ENCODE measurements at places on chromosomes 1 and 21.
A peak's percentile ranks its signal among the peaks of the same experiment; 100 is the strongest.

GRCh38 chr1:109932679-109933078 lies 22.0 kb downstream of the CSF1 start:
- no peak for DNase-seq

GRCh38 chr1:213606252-213606820 lies 381.4 kb upstream of the PROX1 start:
- DNase-seq, result peak; percentile 22

- DNase-seq, result no peak
Measured at GRCh38 chr1:31488528-31488927, 75.5 kb downstream of the SERINC2 start.

GRCh38 chr1:172966844-172967540 lies 83.7 kb downstream of the TNFSF18 start:
- no peak for DNase-seq

DNA sequence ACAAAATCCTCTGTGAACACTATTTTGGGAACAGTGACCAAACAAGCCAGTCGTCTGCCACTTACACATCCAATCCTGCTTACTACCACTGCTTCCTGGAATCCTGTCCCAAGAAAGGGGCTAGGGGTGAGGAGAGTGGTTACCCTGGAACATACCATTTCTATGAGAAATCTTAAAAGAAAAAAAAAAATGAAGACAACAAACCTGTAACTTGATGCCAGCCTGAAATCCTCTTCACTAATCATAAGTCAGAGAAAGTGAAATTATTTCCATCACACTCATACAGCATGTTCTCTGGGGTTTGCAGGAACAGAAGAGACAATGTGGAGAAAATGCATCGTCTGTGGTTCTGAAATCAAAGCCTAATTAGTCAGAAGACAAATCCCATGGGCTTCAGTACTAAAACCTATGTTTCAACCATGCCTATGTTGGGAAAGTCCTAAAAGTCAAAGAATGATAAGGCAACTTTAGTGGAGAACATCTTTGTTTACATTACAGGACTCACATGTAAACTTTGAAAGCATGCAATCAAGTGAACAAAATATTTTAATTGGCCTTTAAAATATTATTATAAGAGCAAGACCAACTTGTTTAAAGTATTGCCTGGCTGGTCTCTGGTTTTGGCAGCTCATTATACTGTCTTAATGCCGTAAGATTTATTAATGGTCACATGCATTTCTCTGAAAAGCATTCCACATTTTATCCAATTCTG lies 220.7 kb downstream of the LTN1 start:
- no peak for DNase-seq

DNA sequence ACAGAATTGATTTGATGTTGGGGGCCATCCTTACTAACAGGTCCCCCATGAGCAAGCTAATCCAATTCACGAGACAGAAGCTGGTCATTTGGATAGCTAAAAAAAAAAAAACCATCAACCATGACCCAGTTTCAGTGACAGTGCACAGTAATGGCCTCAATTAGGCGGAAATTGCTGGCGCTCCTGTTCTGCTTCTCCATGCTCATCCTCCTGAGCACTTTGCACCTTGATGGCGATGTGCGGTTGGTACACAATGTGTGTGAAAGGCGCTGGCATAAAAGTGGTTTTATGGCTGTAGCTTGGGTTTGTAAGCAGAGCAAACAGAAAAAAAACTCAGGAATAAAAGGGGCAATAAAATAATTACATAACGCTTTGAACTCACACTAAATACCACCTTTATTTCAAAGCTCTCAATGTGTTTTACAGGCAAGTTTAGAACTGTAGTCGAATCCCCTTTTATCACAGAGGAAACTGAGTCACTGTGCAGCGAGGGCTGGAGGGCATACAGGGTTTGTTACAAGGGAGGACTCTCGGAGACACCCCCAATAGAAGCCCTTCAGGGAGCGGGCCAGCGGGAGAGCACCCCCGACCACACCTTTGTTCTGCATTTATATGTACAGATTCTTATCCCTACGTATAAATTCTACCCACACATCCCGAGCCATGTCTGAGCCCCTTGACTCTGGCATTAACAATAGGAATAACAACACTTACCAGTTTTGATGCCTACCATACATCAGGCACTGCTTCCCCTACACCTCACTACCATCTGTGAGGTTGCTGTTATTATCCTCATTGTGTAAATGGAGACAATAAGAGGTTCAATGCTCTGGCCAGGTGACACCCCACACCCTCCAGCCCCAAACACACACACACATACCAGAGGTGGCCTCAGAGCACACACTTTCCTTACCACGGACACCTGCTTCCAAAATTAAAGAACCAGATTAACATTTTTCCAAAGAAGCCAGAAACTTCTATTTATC lies 213.5 kb upstream of the IRF2BP2 start:
- DNase-seq, result no peak

GRCh38 chr1:20440785-20441200 lies 45.2 kb downstream of the CAMK2N1 start:
- DNase-seq, result peak; percentile 21

DNA sequence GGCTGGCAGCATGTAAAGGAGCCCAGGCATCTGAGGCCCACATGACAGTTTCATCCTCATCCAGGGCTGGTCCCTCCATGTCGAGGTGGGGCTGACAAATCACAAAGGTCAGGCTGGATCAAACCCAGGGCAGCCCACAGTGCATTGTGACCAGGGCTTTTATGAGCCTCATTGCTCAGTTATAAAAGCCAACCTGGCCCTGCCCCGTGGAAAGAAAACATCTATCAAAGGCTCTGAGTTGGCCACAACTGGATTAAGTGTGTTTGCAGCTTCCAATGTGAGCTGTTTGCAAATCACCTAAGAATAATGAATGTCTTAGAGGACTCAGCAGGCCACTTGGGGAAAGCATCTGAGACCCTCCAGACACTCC lies 45.4 kb downstream of the GRHL3 start:
- DNase-seq, result no peak

- DNase-seq, result no peak
Measured at GRCh38 chr1:45934947-45935346, 131.5 kb downstream of the MAST2 start.

- DNase-seq, result no peak
Measured at GRCh38 chr1:64775113-64775512, 30.2 kb downstream of the RAVER2 start.

DNA sequence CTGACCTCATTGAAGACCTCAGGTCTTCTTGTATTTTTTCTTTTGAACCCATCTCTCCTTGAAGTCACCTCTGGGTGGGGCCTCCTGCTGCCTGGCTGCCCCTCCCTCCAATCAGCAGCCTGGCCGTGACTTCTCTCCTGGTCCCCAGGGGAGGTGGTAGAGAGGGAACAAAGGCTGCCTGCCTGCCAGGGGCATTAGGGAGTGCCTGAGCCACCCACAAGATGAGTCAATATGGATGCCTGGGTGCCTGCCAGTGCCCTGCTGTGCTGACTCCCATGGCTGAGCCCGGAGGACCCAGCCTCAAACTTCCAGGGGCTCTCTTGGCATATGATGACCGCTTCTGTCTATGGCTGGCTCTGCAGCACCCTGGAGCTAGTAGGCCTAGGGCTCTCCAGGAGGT lies 5.3 kb upstream of the CDCP2 start:
- DNase-seq, result no peak

GRCh38 chr1:89870998-89871397 lies 50.2 kb downstream of the LRRC8D start:
- DNase-seq, result no peak

DNA sequence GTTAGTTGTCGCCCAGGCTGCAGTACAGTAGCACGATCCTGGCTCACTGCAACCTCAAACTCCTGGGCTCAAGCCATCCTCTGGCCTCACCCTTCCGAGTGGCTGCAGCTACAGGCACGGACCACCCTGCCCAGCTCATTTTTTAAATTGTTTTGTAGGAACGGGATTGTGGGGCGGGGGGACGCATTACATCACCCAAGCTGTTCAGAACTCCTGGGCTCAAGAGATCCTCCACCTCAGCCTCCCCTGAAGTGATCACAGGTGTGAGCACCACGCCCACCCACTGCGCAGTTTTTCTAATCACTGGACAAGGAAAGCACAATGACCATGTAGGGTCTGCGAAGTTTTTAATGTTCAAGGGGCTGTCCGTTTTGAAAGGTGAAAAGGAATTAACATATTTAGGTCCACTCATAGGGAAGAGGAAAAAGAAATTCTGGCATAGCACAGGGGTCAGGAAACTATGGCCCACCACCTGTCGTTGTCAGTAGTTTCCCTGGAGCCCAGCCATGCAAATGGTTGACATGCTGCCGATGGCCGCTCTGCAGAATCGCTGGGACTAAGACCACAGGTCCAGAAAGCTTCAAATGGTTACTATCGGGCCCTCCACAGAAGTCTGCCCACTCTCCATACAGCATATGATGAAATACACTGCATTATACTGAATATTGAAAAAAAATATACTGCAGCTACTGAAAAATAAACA lies 26.0 kb downstream of the SETD4 start:
- no peak for DNase-seq

DNA sequence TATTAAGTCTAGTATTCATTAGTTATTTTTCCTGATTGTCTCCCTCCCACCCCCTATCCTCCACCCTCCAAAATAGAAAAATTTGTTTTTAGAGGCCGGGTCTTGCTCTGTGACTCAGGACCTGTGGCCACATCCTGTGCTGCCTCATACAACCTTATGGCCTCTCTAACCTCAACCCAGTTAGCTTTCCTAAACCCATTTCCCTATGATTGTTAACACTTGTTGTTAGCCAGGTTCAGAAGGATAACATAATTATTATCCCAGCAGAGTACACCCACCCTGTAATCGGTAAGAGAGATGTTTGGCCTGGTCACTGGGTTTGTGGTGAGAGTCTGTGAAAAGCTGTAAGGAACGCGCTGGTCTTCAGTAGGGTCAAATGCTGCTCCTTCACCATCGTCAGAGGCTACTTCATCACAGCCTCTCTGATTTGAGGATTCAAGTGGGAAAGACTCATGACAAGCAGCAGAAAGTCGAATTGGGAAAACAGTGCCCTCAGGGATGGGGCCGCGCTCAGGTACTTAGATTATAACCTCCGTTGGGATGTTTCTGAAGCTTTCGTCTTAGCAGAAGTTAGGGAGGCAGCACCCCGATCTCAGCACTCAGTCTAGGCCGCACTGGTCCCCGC lies 35.9 kb upstream of the HMGN1 start:
- no peak for DNase-seq

DNA sequence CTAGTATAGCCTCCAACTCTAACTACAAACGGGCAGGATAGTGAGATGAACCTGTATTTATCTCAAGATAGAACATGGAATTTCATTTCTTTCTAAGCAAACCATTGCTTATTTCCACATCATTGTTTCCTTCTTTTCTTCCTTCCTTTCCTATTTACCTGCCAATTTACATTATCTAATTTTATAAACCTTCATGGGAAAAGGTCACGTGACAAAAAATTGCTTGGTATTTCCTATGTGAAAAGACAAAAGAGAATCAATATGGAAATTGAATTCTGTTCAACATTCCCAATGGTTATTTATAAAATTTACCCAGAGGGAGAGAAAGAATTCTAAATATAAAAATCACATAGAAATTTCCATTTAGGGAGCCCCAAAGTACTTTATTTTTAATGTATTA lies 22.4 kb upstream of the RBM15 start:
- DNase-seq, result no peak

DNA sequence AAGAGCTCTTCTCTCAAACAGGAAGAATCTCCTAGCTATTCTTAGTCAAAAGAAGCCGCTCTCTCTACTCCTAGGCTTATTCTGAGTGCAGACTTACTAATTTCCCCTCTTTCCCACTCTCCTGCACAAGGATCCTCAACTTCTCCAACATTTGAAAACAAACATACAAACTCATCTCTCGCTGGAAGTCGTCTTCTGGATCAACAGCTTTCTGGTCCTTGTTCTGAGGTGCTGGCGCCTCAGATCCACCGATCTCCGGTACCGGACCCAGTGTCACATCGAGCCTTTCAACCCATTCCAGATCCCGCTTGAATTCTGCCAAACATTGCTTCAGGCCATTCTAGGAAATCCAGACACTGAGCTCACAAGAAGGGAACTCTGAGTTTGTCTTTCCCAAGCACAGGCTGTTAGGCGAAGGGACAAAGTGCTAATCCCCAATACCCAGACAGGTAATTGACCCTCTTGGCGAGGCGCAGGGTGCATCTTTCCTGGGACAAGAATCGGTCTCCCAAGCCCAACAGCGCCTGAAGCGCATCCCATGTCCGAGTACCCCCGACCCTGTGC lies 696 bp downstream of the EBNA1BP2 start:
- DNase-seq, result no peak

GRCh38 chr1:248792342-248792741 lies 33.4 kb downstream of the SH3BP5L start:
- DNase-seq, result no peak

- no peak for DNase-seq
Measured at GRCh38 chr1:169809370-169810095, 14.8 kb upstream of the METTL18 start.

GRCh38 chr1:17573518-17574041 lies 34.1 kb downstream of the ARHGEF10L start:
- DNase-seq, result no peak

DNA sequence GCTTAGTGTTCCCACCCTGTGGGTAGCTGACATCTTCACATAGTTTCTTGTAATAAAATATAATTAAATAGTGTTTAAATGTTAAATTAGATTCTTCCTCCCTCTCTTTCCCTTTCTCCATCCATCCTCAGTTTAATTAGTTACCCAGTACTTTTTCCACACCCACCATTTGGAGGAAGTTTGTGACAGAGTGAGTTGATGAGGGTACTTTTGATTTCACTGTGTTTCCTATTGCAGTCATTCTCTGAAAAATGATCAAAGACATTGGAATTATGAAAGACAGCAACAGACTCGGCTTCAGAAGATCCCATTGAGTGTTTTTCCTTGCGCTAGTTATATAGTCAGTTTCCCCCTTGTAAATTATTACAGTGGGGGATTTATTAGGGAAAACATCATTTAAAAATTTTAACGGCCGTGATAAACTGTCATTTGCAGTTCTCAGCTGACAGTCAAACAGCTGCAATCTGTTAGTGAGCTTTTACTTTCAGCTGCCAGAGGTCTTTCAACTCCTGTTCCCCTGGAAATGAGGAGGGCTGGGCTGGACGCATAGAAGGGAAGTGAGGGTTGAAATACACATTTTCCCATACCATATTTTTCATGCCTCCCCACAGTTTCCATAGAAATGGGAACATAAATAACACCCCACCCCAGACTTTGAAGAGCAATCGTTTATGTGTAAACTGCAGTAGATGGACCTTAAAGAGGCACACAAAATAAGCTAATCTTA lies 61.3 kb upstream of the CACYBP start:
- DNase-seq, result no peak

GRCh38 chr1:200483491-200484143 lies 73.8 kb upstream of the ZNF281 start:
- no peak for DNase-seq

Measured in left ventricle myocardium inferior (tissue), 1 donor.